ENCODE measurements at places on chromosomes 1 and 21.

GRCh38 chr1:207866471-207867135 lies 44.3 kb downstream of the CD34 start:
- DNase-seq, result no peak

- DNase-seq, result no peak
These were observed 30.9 kb downstream of the WNT3A start for GRCh38 chr1:228037401-228038386.

GRCh38 chr1:61997123-61997522 lies 197.5 kb upstream of the L1TD1 start:
- DNase-seq, result no peak

GRCh38 chr1:64545118-64545843 lies 75.4 kb downstream of the CACHD1 start:
- no peak for DNase-seq

DNA sequence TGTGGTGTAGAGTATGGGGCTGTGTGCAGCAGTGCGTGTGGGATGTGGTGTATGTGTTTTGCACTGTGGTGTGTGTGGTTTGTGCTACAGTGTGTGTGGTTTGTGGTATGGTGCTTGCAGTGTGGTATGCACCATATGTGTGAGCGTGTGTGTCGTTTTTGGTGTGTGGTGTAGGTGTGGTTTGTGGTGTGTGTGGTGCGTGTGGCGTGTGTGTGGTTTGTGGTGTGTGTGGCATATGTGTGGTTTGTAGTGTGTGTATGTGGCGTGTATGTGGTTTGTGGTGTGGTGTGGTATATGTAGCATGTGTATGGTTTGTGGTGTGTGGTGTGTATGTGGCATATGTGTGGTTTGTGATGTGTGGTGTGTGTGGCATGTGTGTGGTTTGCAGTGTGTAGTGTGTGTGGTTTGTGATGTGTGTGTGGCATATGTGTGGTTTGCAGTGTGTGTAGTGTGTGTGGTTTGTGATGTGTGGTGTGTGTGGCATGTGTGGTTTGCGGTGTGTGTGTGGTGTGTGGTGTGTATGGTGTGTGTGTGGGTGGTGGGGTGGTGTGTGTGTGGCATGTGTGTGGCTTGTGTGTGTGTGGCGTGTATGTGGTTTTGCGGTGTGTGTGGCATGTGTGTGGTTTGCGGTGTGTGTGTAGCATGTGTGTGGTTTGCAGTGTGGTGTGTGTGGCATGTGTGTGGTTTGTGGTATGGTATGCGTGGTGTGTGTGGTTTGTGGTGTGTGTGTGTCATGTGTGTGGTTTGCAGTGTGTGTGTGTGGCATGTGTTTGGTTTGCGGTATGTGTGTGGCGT lies 53.5 kb upstream of the TRAPPC10 start:
- DNase-seq, result no peak

- no peak for DNase-seq
These were observed 329.8 kb upstream of the BEND5 start for GRCh38 chr1:49106445-49106844.

Data from AG04450 (cell line).